Aorta (tissue), 5 donors: ENCODE measurements at places on chromosomes 7 and 10. TPM values are rescaled to one million over a fixed set of nuclear protein-coding genes. Genes with fewer than 3 reads are reported as not detected.

DNA sequence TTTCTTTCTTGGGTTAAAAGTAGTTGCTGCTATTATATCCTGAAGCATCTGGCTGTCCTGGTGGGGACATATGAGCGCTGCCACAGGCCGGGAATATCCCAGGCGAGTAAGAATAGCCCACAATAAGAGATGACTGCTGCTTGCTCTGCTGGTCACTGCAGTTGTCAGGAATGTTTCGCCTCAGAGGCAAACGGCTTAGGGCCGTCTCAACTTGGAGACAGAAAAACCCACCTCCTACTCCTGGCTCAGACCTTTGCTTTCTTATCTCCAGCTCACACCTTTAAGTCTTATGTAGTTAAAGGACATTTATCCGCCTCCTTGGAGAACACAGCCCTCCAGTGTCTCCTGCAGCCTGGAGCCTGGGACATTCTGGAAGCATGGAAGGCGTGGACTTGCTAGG is at the start of gene GJD4:
GJD4 (plus strand) TSS at position 151 of the 400 bp plus-strand sequence; CDS start at position 378, 227 bp downstream.
- no peak for DNase-seq
- H3K4me1 ChIP-seq: no peaks in the 10 kb centered on the region
- no peaks in the 10 kb centered on the region for H3K36me3 ChIP-seq
- H3K27me3 ChIP-seq: no peaks in the 10 kb centered on the region
- H3K27ac ChIP-seq: no peak within 1 kb of the TSS
- no peak within 1 kb of the TSS for H3K4me3 ChIP-seq

- no peak for DNase-seq
- H3K4me1 ChIP-seq: no peaks in the 10 kb centered on the region
- H3K4me3 ChIP-seq: no peak overlapping the region
These were observed 80.3 kb downstream of the CCDC3 start for GRCh38 chr10:12921163-12921562.

DNA sequence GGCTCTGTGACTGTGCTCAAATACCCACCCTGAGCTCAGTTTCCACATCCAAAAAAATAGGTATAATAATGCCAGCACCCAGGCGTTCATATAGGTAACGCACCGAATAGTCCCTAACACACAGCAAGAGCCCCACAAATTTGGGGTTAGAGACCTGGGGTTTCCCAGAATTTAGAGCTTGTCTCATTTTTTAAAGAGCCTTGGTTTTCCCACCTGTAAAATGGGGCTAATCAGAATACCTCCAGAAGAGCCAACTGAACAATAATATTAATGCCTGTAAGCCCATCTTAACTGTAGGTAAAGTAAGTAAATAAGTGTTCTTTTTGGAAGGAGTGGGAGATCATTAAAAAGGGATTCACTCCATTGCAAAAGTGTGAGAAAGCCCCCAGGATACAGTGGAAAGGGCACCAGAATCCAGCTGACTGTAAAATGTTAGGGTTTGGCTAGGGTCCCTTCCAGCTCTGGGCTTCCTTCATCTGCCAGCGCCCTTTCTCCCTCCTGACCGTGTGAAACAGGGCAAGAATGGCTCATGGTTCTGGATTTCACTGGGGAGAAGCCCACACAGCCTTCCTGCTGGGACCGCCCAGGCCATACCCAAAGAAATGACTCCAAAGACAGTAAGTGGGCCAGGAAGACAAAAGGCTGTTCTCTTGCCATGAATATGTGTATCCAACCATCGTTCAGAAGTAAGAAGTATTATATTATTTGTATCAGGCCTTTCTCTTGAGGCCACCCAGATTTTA is 2.1 kb downstream of the MTURN start:
- H3K36me3 ChIP-seq: no peaks in the 10 kb centered on the region
- no peak overlapping the region for H3K27ac ChIP-seq
- H3K4me3 ChIP-seq: peak overlapping the region; percentile 97
- H3K27me3 ChIP-seq: no peaks in the 10 kb centered on the region
- no peak for DNase-seq
- peaks cover 6% of the 10 kb centered on the region for H3K4me1 ChIP-seq

DNA sequence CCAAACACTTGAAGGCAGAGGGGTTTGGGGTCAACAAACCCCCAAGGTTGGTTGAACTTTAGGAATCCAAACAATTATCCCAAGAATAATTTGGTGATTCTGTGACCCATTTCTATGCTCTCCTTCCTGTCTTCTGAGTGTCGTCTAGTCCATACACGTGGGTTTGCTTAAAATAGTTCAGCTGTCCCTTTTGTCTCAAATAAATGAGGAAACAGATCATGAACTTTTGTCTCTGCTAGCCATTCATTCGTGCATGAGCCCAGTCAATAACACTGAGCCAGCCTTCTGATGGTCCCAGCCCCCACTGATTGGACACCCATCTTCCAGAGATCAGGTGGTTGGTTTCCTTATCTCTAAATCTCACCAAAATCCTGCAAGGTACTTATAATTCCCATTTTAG is 255.4 kb downstream of the PRPF18 start:
- H3K27ac ChIP-seq: no peak overlapping the region
- peaks cover 3% of the 10 kb centered on the region for H3K4me1 ChIP-seq
- H3K4me3 ChIP-seq: no peak overlapping the region
- no peak for DNase-seq
- H3K36me3 ChIP-seq: no peaks in the 10 kb centered on the region

- no peaks in the 10 kb centered on the region for H3K27me3 ChIP-seq
- no peak for DNase-seq
- H3K36me3 ChIP-seq: no peaks in the 10 kb centered on the region
These were observed 261.9 kb upstream of the PPP2R2D start for GRCh38 chr10:131638880-131639278.

- no peak for DNase-seq
- no peaks in the 10 kb centered on the region for H3K4me1 ChIP-seq
- H3K27me3 ChIP-seq: no peaks in the 10 kb centered on the region
- no peaks in the 10 kb centered on the region for H3K36me3 ChIP-seq
These were observed 4.1 kb upstream of the TMEM243 start for GRCh38 chr7:87223666-87224065.

DNA sequence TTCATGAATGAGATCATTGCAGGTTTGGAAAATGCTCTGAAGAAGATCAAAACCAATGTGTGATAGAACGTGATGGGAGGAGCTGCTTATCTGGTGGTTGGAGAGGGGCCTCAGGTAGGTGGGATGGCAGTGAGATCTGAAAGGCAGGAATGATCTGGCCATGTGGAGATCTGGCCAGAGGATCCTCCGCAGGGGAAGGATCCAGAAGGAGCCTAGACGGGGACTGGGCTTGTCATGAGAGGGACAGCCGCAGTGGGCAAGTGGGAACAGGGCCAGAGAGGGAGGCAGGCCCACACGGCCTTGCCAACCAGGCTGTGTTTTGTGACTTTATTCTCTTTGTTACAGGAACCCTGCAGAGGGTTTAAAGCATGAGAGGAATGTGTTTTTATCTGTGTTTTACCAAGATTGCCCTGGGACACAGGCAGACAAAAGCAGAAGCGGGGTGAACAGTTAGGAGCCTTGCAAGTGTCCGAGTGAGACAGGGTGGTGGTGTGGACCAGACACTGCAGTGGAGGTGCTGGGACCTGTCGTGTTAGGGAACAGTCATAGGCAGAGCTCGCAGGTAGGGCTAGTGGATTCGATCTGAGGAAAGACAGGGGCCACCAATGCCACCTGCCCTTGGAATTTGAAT is 66.6 kb downstream of the TLL2 start:
- no peak for DNase-seq
- H3K27ac ChIP-seq: no peak overlapping the region
- no peak overlapping the region for H3K4me3 ChIP-seq
- no peaks in the 10 kb centered on the region for H3K36me3 ChIP-seq

DNA sequence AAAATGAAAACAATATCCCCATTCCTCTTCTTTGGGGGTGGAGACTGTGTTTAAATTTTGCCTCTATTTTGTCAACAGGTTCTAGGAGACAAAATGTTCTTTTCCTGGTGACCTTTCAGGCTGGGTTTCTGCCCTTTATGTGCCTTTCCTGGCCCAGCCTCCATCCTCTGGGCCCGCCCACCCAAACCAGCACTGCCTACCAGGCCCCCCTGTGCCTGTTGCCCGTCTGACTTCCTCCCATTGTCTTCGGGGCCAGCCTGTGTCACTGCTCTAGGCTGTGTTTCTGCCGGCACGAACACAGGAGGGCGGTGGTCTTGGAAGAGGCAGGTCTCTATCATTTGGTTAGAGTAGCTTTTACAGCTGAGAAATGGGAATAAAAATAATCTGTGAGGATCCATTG is 13.9 kb downstream of the TSPAN14 start:
- no peaks in the 10 kb centered on the region for H3K36me3 ChIP-seq
- H3K4me3 ChIP-seq: no peak overlapping the region
- no peaks in the 10 kb centered on the region for H3K4me1 ChIP-seq
- no peak overlapping the region for H3K27ac ChIP-seq
- no peaks in the 10 kb centered on the region for H3K27me3 ChIP-seq

- H3K27ac ChIP-seq: no peak overlapping the region
- DNase-seq: no peak
- no peak overlapping the region for H3K4me3 ChIP-seq
- no peaks in the 10 kb centered on the region for H3K36me3 ChIP-seq
- no peaks in the 10 kb centered on the region for H3K27me3 ChIP-seq
These were observed 88.0 kb downstream of the CREM start for GRCh38 chr10:35214607-35215020.

DNA sequence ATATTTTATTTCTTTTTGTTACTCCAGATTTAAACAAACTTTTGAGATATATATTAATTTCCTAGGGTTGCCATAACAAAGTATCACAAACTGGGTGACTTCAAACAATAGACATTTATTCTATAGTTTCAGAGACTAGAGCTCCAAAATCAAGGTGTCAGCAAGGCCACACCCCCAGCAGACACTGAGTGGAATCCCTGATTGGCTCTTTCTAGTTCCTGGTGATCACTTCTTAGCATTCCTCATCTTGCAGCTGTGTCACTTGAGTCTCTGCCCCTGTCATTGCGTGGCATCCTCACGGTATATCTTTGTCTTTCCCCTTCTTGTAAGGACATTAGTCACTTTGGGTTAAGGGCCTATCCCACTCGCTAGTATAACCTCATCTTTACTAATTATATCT is 7.6 kb upstream of the SLC26A3 start:
- no peak overlapping the region for H3K4me3 ChIP-seq
- H3K27ac ChIP-seq: no peak overlapping the region
- no peaks in the 10 kb centered on the region for H3K27me3 ChIP-seq

- no peak overlapping the region for H3K27ac ChIP-seq
- DNase-seq: no peak
- H3K4me1 ChIP-seq: no peaks in the 10 kb centered on the region
- H3K36me3 ChIP-seq: no peaks in the 10 kb centered on the region
- H3K27me3 ChIP-seq: no peaks in the 10 kb centered on the region
- no peak overlapping the region for H3K4me3 ChIP-seq
These were observed 8.3 kb upstream of the LRRC4 start for GRCh38 chr7:128039544-128039953.

DNA sequence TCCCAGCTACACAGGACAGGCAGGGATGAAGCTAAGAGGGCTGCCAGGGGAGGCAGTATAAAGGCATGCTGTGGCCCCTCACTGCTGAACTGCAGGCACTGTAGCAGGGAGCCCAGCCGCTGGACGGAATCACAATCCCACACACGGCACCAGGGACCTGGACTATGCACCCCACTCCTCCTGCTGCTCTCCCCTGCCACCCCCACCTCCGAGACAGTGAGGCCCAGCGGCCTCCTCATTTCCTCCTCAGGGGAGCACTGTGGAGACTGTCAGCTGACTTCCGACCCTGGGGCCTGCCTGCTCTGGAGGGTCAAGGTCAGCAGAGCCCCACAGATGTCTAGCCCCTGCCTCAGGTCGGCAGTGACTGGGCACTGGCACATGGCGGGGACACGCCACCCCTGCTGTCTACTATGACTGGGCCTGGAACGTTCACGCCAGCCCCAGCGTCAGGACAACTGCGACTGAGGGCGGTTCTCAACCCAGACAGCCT is 92.7 kb downstream of the FAM53B start:
- no peak overlapping the region for H3K4me3 ChIP-seq
- DNase-seq: no peak
- no peaks in the 10 kb centered on the region for H3K36me3 ChIP-seq
- H3K27ac ChIP-seq: no peak overlapping the region

GRCh38 chr10:54613162-54613561 is 187.9 kb downstream of the PCDH15 start:
- no peaks in the 10 kb centered on the region for H3K27me3 ChIP-seq
- H3K27ac ChIP-seq: no peak overlapping the region
- no peaks in the 10 kb centered on the region for H3K36me3 ChIP-seq
- no peak for DNase-seq
- no peak overlapping the region for H3K4me3 ChIP-seq

DNA sequence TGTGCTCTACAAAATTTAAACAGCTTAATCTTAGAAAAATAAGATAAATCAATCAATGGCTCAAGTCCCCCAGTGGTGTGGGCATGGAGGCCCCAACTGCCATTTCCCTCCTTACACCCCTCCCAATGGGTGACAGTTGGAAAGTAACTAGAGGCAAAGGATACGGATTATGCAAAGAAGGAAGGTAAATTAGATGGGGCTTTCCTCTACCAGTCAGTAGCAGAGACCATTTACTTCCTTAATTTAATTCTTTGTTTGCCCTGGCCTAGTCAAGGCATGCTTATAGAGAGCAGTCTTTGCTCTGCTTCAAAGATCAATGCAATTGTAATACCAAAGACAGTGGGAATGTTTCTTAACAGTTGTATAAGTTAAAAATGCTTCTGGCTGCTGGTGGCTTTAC is 63.3 kb upstream of the PAPSS2 start:
- DNase-seq: no peak
- no peaks in the 10 kb centered on the region for H3K27me3 ChIP-seq
- no peaks in the 10 kb centered on the region for H3K4me1 ChIP-seq
- no peak overlapping the region for H3K4me3 ChIP-seq
- no peak overlapping the region for H3K27ac ChIP-seq

- no peak overlapping the region for H3K27ac ChIP-seq
- H3K36me3 ChIP-seq: no peaks in the 10 kb centered on the region
- no peak for DNase-seq
These were observed 804.8 kb upstream of the IGFBP3 start for GRCh38 chr7:46725838-46726237.

DNA sequence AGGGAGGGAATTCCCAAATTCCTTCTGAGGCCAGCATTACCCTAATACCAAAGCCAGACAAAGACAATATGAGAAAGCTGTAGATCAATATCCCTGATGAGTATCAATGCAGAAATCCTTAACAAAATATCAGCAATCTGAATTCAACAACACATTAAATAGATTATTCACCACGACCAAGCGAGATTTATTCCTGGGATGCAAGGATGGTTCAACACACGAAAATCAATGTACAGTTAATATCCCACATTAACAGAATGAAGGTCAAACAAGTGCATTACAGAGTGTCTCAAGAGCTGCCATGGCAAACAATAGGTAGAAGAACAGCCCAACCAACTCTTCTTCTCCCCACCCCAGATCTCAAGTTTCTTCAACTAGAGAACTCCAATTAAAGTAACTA is 6.1 kb downstream of the ECD start:
- no peak overlapping the region for H3K4me3 ChIP-seq
- H3K27me3 ChIP-seq: no peaks in the 10 kb centered on the region
- H3K36me3 ChIP-seq: no peaks in the 10 kb centered on the region
- H3K4me1 ChIP-seq: no peaks in the 10 kb centered on the region
- DNase-seq: no peak

ALOX5 gene
- total RNA-seq: 25.3 TPM

C10orf90 gene
- not detected for total RNA-seq

LBX1 gene
- total RNA-seq: not detected

GFRA1 gene
- 27.1 TPM for total RNA-seq

CYP3A4 gene
- not detected for total RNA-seq

ACTL6B gene
- total RNA-seq: not detected

ANXA8 gene
- total RNA-seq: not detected
